ENCODE measurements at places on chromosomes 3 and 15. TPM values are rescaled to one million over a fixed set of nuclear protein-coding genes. Genes with fewer than 3 reads are reported as not detected.

GRCh38 chr3:187504435-187504834 lies 136.2 kb downstream of the RTP4 start:
- no peak overlapping the region for H3K27ac ChIP-seq
- peaks cover 43% of the 10 kb centered on the region for H3K27me3 ChIP-seq
- no peaks in the 10 kb centered on the region for H3K36me3 ChIP-seq
- DNase-seq: no peak
- H3K4me3 ChIP-seq: no peak overlapping the region

DNA sequence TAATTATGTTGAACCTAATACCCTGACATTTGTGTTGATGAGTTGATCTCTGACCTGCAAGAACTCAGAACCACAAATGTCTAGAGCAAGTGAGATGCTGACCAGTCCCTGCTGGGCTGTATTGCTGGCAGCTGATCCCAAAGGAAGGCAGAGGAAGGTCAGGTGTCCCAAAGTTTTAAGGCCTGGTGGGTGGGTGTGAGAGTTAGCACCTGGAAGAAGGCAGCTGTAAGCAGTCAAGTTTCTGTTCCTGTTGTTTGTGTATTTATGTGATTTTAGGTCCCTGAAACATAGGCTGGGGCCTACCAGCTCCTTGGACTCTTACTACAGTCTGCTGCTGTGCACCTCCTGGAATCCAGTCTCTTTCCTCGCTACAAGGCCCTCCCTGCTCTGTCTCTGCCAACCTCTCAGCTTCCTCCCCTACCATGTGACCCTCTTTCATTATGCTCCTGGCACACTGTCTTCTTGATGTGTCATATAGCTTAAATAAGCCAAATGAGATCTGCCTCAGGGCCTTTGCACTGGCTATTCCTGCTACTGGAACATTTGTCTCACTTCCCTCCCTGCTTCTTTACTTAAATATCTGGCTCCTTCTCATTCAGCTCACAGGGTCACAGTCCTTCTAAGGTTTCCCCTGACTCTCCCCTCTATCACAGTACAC lies 31.0 kb upstream of the ATOSA start:
- peaks cover 43% of the 10 kb centered on the region for H3K4me1 ChIP-seq
- no peaks in the 10 kb centered on the region for H3K27me3 ChIP-seq
- no peaks in the 10 kb centered on the region for H3K36me3 ChIP-seq
- peak overlapping the region; percentile 98 for H3K27ac ChIP-seq
- peak overlapping the region; percentile 88 for H3K4me3 ChIP-seq
- DNase-seq: peak; percentile 34

- H3K36me3 ChIP-seq: peaks cover 15% of the 10 kb centered on the region
- no peaks in the 10 kb centered on the region for H3K4me1 ChIP-seq
- no peak for DNase-seq
- no peak overlapping the region for H3K4me3 ChIP-seq
- no peak overlapping the region for H3K27ac ChIP-seq
Observed at GRCh38 chr3:146532406-146532805, 12.0 kb downstream of the PLSCR1 start.

GRCh38 chr3:193960487-193961274 lies 175.3 kb upstream of the HES1 start:
- no peaks in the 10 kb centered on the region for H3K4me1 ChIP-seq
- no peak for DNase-seq
- peaks cover 16% of the 10 kb centered on the region for H3K36me3 ChIP-seq
- H3K27me3 ChIP-seq: peaks cover 68% of the 10 kb centered on the region
- H3K27ac ChIP-seq: no peak overlapping the region

DNA sequence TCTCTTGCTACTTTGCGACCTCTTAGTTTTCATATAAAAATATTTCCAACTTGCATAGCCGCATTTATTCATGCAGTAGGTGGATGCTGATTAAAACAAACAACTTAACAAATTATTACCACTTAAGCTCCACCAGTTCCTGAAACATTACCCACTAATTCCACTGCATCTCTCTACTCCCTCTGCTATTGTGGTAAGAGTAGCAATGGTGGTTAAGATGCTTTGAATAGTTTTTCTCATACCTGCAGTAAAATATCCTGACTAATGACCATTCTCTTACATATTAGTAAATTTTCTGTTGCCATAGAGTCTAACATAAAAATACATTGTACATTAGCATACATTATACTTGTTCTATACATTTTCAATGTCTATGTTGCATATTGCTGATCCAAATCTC lies 397.6 kb upstream of the PLSCR5 start:
- no peak overlapping the region for H3K27ac ChIP-seq
- H3K36me3 ChIP-seq: no peaks in the 10 kb centered on the region
- H3K27me3 ChIP-seq: no peaks in the 10 kb centered on the region
- no peak overlapping the region for H3K4me3 ChIP-seq
- H3K4me1 ChIP-seq: no peaks in the 10 kb centered on the region

DNA sequence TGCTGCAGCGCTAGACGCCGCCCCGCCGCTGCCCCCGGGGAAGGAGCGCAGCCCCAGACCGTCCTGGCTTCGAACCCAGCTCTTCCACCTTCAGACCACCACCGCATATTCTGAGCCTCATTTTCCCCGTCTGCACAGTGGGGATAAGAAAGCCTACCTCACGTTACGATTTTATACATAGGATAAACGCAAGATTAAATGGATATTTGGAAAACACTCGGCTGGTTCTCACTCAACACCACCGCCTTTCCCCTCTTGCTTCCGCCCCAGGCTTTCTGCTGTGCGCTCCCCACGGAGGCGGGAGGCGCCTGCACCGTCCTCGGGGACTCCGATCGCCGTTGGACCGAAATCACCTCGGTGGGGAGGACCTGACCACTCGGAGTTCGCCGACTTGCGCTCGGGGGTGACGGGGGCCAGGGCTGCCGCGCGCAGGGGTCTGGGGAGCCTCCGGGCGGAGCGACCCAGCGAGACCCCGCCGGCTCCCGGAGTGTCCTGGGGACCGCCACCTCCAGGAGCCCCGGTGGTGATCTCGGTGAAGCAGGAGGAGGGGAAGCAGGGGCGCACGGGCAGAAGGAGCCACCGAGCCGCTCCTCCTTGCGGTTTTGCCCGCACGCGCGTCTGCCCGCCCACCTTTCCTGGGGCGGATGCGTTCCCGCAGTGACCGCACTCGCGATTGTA lies 4.0 kb downstream of the FBXL22 start:
- H3K27ac ChIP-seq: peak overlapping the region; percentile 96
- peak overlapping the region; percentile 95 for H3K4me3 ChIP-seq
- H3K27me3 ChIP-seq: no peaks in the 10 kb centered on the region
- H3K36me3 ChIP-seq: no peaks in the 10 kb centered on the region
- H3K4me1 ChIP-seq: peaks cover 54% of the 10 kb centered on the region

DNA sequence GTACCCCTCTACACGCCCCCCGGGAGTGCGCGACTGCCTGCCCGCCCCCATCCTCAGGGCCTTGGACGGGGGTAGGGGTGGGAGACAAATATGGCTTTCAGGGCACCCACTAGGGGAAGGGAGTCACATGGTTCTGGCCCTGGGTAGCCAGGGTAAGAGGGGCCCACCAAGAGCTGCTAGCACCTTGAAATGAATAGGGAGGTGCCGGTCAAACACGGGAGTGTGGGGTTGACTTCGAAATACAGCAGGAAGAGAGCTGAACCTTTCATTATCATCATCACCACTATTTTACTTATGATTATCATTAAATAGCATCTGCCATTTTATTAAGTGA lies 489.1 kb downstream of the MAGI1 start:
- peaks cover 24% of the 10 kb centered on the region for H3K27me3 ChIP-seq
- no peaks in the 10 kb centered on the region for H3K4me1 ChIP-seq
- H3K27ac ChIP-seq: no peak overlapping the region
- H3K36me3 ChIP-seq: no peaks in the 10 kb centered on the region

DNA sequence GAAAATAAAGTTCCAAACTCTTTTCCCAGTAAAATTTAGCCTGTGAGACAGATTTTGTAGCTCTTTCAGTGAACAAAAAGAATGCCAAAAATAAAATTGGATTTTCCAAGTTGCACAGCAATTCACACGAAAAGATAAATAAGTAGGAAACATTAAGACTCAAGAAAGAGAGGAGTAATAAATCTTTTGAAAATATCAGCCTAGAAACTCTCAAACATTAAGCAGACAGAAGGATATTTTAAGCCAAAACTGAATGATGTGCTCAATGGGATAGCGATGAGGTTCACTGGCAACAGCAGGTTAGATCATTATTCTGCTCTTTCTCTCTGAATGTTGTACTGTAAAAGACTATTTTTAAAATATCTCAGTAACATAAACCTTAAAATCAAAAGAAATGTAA lies 115.0 kb downstream of the STAG1 start:
- no peak overlapping the region for H3K27ac ChIP-seq
- no peaks in the 10 kb centered on the region for H3K36me3 ChIP-seq
- H3K4me3 ChIP-seq: no peak overlapping the region

GRCh38 chr3:47503033-47503432 lies 10.5 kb downstream of the ELP6 start:
- no peak for DNase-seq
- no peak overlapping the region for H3K4me3 ChIP-seq
- peaks cover 18% of the 10 kb centered on the region for H3K36me3 ChIP-seq
- peaks cover 9% of the 10 kb centered on the region for H3K4me1 ChIP-seq
- no peaks in the 10 kb centered on the region for H3K27me3 ChIP-seq
- H3K27ac ChIP-seq: no peak overlapping the region

- H3K27me3 ChIP-seq: peaks cover 5% of the 10 kb centered on the region
- no peaks in the 10 kb centered on the region for H3K36me3 ChIP-seq
- no peak for DNase-seq
- no peak overlapping the region for H3K27ac ChIP-seq
- H3K4me3 ChIP-seq: no peak overlapping the region
- no peaks in the 10 kb centered on the region for H3K4me1 ChIP-seq
Observed at GRCh38 chr3:99647081-99647480, 8.7 kb downstream of the COL8A1 start.

GRCh38 chr3:94241986-94242385 lies 179.1 kb downstream of the NSUN3 start:
- peaks cover 3% of the 10 kb centered on the region for H3K27me3 ChIP-seq
- DNase-seq: no peak
- H3K4me1 ChIP-seq: no peaks in the 10 kb centered on the region
- no peaks in the 10 kb centered on the region for H3K36me3 ChIP-seq
- H3K27ac ChIP-seq: no peak overlapping the region

DNA sequence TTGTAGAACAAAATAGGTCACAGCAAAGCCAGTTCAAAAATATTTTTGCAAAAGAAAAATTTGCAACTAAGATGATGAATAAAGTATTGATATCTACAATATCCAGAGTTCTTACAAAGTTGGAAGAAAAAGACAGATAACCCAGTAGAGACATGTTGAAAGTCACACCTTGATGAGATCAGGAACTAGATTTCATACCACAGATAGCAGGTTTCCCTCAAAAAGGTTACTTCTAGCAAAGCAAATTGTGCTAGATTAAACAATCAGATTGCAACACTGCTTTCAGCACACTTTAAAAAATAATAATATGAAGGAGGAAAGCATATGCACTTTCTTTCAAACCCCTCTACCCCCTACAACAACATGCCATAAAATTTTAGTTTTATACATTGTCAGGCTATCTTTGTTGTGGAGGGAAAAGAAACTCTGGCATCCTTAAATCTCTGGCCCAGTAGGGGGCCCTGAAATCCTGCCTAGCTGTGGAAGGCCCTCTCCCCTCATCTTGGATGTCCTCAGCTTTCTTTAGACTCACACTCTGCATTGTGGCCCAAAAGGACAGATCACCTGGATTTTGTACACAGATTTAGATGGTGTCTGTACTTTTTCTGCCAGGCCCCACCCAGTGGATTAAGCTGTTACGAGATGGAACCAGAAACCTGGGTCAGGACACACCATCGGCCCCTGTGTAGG lies 50.9 kb downstream of the CCR3 start:
- H3K4me3 ChIP-seq: no peak overlapping the region
- peak overlapping the region; percentile 26 for H3K27ac ChIP-seq
- H3K4me1 ChIP-seq: peaks cover 33% of the 10 kb centered on the region
- H3K36me3 ChIP-seq: no peaks in the 10 kb centered on the region

GRCh38 chr3:17367171-17367570 lies 375.3 kb downstream of the TBC1D5 start:
- peaks cover 16% of the 10 kb centered on the region for H3K36me3 ChIP-seq
- no peaks in the 10 kb centered on the region for H3K27me3 ChIP-seq
- H3K27ac ChIP-seq: no peak overlapping the region
- DNase-seq: no peak
- no peak overlapping the region for H3K4me3 ChIP-seq

- H3K27ac ChIP-seq: no peak overlapping the region
- H3K4me1 ChIP-seq: no peaks in the 10 kb centered on the region
- H3K36me3 ChIP-seq: no peaks in the 10 kb centered on the region
- no peak for DNase-seq
- no peak overlapping the region for H3K4me3 ChIP-seq
Observed at GRCh38 chr15:39313467-39313866, 267.4 kb upstream of the THBS1 start.

GRCh38 chr3:7964899-7965298 lies 536.7 kb upstream of the LMCD1 start:
- H3K4me3 ChIP-seq: no peak overlapping the region
- no peaks in the 10 kb centered on the region for H3K4me1 ChIP-seq
- no peak for DNase-seq
- no peaks in the 10 kb centered on the region for H3K36me3 ChIP-seq
- H3K27me3 ChIP-seq: no peaks in the 10 kb centered on the region

DNA sequence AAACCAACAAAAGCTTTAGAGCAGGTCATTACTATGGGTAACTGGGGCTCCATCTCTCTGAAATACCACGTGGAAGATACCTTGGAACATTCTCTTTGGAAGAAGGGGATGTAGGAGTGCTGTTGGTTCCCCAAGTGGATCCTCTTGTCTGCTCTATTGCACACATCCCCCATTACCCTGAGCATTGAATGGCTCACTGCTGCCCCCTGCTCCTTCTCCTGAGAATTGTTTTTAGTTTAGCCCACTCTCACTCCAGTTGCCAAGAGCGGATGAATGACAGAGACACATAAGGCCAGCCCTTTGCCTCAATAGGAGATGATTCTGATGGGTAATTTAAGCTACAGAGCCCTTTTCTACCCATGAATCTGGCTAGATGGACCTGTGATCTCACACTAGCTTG lies 135.6 kb upstream of the SUCLG2 start:
- H3K4me1 ChIP-seq: peaks cover 3% of the 10 kb centered on the region
- H3K27ac ChIP-seq: no peak overlapping the region
- H3K36me3 ChIP-seq: peaks cover 8% of the 10 kb centered on the region
- peak; percentile 33 for DNase-seq

- H3K27ac ChIP-seq: no peak overlapping the region
- no peak overlapping the region for H3K4me3 ChIP-seq
- H3K4me1 ChIP-seq: no peaks in the 10 kb centered on the region
- H3K36me3 ChIP-seq: peaks cover 15% of the 10 kb centered on the region
- DNase-seq: no peak
Observed at GRCh38 chr15:77479015-77479414, 58.3 kb downstream of the HMG20A start.

DNA sequence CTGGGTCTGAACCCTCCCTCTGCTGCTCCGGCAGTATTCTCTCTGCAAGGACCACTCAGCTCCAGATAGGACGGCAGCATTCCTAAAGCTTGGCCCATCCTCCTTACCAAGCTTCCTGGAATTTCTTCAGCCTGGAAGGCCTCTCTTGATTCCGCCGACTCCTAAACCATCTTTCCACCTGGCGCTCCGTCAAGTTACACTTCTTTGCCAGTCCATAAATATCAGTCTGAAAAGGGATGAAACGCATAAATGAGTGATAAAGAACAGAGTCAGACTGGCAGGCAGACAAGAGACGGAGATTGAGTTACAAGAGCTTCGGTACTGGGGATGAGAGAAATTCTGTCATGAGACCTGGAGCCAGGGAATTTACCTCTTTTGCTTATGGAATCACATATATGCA lies 44.3 kb downstream of the CERS3 start:
- H3K4me1 ChIP-seq: no peaks in the 10 kb centered on the region
- H3K27me3 ChIP-seq: no peaks in the 10 kb centered on the region
- DNase-seq: no peak
- no peak overlapping the region for H3K27ac ChIP-seq

MYH15 gene
- polyA plus RNA-seq: not detected

CIDEC gene
- not detected for polyA plus RNA-seq

BCHE gene
- polyA plus RNA-seq: not detected

CLEC3B gene
- polyA plus RNA-seq: not detected

IGDCC3 gene
- polyA plus RNA-seq: not detected

ISG20 gene
- 989 TPM for polyA plus RNA-seq

TJP1 gene
- not detected for polyA plus RNA-seq

ANKRD63 gene
- polyA plus RNA-seq: not detected

Data from naive B cell (primary cell).